ENCODE measurements at places on chromosomes 12 and 14.

- no peak for DNase-seq
These were observed 7.2 kb downstream of the LGALS3 start for GRCh38 chr14:55136241-55136640.

DNA sequence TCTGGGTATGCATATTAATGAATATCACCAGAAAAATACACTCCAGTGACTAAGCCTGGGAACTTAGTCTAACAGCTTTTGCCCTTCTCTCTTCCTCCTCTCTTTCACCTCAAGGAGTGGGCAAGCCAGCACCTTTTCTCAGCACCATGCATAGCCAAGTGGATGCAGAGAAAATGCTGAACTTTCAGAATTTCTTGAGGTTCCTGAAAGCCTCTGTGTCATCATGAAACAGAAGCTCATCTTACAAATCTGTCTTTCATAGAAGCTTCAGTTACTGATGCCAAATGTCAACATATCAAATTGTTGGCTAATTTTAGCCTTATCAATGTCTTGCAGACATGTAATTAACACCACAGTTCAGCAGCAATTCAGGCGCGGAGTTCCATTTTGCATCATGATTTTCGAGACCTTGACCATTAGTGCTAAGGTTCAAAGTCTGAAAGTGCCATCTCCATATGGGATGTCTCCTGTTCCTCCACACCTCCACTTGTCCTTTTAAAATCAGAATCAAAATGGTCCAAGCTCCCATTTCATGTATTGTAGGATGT lies 51.1 kb upstream of the RPH3A start:
- DNase-seq = no peak

DNA sequence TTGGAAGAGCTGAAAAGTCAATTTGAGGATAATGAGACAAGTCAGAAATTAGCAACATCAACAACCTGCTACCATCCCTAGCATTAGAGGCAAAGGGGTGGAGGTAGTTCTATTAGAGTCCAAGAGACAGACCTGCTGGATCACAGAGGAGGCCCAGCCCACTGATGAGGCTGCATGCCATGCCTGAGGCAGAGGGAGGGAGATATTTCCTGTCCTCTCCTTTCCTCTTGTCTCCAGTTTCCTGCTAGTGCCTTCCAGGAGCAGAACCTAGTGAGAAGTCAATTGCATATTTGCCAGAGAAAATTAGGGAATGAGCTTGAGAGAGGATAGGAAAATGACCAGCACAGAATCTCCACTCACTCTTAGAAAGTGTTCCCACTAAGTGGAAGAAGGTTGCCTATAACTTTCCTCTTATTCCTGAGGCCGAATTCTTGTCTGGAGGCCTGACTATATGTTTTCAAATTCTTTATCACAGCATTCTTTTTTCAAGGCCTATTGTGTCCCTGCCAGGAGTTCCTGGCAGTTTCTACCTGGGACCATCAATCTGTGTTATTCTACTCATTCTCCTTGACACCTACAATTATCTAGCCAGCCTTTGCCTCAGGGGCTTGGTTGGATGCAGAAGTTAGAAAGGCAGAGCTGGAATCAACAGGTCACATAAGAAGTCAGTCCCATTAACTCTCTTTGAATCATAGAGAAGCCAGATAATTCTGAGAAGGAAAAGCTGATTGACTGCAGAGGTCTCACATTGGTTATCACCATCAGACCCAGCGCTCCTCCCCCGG lies 121.9 kb downstream of the EMP1 start:
- no peak for DNase-seq

GRCh38 chr12:14403711-14404196 lies 38.3 kb downstream of the ATF7IP start:
- DNase-seq = no peak

GRCh38 chr14:29486132-29486531 lies 441.5 kb downstream of the PRKD1 start:
- DNase-seq = no peak

GRCh38 chr14:48193893-48194292 lies 518.5 kb upstream of the MDGA2 start:
- DNase-seq = no peak

DNA sequence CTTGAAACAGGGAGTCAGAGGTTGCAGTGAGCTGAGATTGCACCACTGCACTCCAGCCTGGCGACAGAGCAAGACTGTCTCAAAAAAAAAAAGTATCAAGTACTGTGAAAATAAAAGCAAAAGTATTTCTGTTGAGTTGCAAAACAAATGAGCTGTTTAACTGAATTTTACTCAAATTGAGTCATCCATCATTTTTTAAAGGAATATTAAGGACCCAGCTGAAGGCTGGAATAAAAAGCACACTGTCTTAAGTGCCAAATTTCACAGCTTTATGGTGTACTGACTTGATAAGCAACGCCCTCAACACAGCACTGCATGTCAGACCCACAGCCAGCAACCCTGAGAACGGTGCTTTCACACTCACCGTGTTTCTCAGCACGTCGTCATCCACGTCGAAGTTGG lies 57.9 kb downstream of the AMN start:
- DNase-seq = no peak

GRCh38 chr14:28911521-28911920 lies 144.9 kb downstream of the FOXG1 start:
- DNase-seq = no peak

DNA sequence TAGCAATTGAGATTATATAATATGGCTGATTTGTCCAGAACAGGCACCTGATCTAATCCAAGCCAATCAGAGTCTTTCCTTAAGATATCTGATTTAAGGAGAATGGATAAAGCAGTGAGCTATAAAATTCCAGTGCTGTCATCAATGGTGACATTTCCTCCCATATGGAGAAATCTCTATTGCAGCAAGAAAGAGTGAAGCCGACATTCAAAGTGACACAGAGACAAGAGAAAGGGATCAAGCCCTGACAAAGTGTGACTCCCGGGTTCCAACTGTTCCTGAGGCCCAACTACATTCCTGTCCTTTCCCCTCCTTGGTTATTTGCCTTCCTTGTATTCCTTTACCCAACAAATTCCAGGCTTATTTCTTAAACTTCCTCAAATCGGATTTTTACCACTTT lies 430.0 kb upstream of the SOX5 start:
- no peak for DNase-seq

GRCh38 chr14:32980178-32980901 lies 41.7 kb downstream of the NPAS3 start:
- DNase-seq = no peak

DNA sequence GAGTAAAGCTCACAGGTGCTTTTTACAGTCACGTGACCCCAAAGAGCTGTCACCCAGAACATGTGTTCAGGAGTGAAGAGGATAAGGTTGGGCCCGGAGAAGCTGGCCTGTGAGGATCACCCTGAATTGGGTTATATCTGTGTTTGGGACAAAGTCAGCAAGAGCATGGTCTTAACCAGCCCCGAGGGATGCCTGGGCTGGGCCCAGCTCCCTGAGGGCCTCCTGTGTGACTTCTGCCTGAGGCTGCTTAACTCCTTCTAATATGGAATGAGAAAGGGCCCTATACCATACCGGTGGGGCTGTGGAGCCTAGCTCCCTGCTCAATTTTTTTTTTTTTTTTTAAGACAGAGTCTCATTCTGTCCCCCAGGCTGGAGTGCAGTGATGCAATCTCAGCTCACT lies 2.5 kb downstream of the CDCA4 start:
- no peak for DNase-seq

DNA sequence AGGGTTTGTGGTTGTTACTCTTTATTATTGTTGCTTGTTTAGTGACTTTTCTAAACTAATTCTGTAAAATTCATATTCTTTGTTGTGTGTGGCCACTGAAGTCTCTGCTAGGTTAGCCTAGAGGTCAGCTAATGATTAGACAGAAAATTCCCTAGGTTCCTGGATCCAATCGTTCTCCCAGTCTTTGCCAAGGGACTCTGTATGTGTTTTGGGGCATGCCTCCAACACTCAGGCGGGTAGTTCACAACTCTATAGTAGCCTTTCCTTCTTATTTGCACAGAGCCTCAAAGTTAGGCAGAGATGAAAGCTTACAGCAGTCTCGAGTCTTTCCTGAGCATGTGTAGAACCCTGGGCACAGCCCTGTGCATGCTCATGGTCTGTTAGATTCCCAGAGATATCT lies 32.7 kb upstream of the RIN3 start:
- DNase-seq = no peak

DNA sequence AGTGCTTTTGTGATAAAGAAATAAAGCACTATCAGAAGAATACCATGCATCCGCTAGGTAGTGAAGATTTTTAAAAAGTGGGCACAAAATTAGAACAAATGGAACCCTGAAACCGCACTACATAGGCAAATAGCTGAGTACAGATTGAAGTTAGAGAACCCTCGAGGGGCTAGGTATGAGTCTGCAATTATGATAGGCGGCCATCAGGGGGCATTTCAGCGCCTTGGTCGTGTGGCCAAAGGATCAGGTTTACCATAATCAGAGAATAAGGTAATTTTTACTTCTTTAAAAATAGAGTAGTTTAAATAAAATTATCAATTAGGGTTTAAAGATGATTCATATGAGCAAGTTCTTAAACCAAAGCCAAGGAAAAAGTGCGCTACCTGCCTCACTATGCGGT lies 129.8 kb downstream of the TMX1 start:
- DNase-seq = no peak

DNA sequence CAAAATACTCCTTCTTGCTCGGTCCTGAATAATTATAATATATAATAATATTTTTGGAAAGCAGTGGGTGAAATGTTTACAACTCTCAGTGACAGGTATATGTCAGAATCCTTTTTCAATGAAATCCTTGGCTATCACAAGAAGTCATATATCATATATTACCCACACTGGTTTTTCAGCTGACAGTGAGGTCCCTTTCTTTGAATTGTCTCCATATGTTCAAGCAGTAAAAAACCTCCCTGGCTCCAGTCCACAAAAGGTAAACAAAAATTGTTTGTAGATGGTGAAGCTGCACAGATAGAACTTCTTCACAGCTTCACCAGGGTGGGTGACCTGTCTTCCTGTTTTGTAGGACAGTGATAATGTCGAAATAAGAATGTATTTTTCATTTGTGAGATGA lies 44.0 kb downstream of the A2ML1 start:
- no peak for DNase-seq

- no peak for DNase-seq
These were observed 2.2 kb downstream of the FRMD6 start for GRCh38 chr14:51653775-51654532.

- no peak for DNase-seq
These were observed 70.4 kb downstream of the CHGA start for GRCh38 chr14:92993302-92993701.

Measured in vagina (tissue), 2 donors.